ENCODE measurements at places on chromosomes 7 and 10.

- DNase-seq: no peak
Observed at GRCh38 chr7:104928721-104929400, 85.1 kb upstream of the KMT2E start.

GRCh38 chr10:104791471-104791870 lies 150.4 kb downstream of the SORCS3 start:
- no peak for DNase-seq

- no peak for DNase-seq
Observed at GRCh38 chr7:37018954-37019353, 294.7 kb upstream of the AOAH start.

GRCh38 chr7:119578116-119578515 lies 694.9 kb upstream of the KCND2 start:
- no peak for DNase-seq
